ENCODE measurements at places on chromosomes 11 and 22.

- DNase-seq: no peak
Observed at GRCh38 chr11:21142007-21142406, 472.6 kb downstream of the NELL1 start.

- no peak for DNase-seq
Observed at GRCh38 chr22:39432361-39432811, 24.4 kb upstream of the MGAT3 start.

GRCh38 chr22:37386441-37386840, 40.8 kb downstream of the ELFN2 start:
- no peak for DNase-seq

- DNase-seq: no peak
Observed at GRCh38 chr11:22808571-22809197, 20.9 kb downstream of the SVIP start.

DNA sequence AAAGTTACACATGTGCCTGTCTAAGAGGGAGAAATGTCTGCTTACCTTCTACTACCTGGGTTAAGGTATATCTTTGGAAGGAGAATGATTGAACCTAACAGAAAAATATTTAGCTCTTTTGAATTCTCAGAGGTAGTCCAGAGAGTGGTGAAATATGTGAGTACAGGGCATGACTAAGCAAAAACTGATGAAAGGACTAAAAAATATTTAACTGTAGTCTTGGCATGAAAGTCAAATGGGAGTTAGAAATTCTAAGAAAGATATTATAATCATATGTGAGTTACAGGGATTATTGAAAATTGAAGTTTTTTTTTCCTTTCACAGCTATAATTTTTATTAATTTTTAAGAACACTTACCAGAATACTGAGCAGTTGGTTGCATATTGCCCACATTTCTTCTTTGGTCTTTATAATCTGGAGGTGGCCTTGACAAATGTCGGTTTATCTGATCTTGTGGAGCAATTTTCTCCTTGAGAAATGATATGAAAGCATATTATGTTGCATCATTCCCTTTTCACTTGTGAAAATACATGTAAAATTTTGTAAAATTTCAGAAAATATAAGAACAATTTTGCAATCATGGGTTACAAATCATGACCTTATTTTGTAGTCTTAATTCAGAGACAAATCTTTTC, 61.4 kb upstream of the MTMR2 start:
- no peak for DNase-seq

DNA sequence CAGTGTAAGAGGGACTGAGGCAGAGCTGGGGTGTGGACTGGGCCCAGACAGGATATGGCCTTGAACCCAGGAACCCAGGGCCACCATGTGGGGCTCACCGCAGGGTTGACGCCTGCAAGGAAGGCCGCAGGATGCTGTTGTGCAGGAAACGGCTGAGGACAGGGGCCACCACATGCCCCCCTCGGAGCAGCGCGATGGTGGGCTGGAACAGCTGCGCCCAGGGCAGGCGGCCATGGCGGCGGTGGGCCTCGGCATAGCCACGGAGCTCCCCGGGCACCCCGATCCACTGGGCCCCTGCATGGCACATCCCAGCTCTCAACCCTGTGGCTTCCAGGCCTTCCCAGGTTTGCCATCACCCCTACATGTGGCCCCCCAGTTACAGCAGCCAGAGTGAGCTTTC, 12.2 kb downstream of the GGT5 start:
- no peak for DNase-seq

- no peak for DNase-seq
Observed at GRCh38 chr11:3837793-3838192, 3.0 kb downstream of the RHOG start.

DNA sequence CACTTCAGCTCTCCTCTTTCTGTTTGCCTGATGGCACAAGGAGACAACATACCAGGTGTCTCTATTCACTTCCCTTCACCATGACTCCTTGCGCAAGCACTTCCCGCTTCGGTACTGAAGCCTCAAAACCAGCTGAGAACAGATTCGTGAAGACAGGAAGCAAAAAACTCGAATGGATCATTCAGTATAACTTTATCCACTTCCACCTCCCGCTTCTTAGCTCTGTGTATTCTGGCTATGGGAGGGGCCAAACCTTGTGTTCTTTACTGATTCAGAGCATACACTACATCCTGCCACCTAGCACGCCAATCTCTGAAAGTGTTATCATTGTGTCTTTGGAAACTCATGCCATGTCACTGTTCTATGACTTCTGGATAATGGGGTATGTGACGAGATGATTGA, 62.2 kb upstream of the ADA2 start:
- DNase-seq: no peak

- DNase-seq: no peak
Observed at GRCh38 chr11:117519170-117519569, 191.5 kb downstream of the CEP164 start.

DNA sequence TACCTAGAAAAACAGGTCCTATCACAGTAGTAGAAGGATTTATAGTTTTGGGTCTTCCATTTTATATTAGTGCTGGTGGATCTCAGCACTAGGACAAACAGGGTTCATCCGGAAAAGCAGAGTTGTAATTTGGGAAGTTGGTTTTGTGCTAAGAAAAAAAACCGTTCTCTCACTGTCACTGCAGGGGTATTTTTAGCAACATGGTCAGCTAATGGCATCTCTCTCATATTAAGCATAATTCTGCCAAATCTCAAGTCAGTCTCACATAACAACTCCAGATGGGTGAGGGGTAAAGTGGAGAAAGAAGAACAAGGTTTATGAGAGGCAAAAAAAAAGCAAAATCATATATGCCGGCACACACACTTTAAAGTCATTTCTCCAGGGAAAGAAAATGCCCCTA, 51.6 kb upstream of the GDPD4 start:
- DNase-seq: no peak

- no peak for DNase-seq
Observed at GRCh38 chr11:18392434-18393321, 1.7 kb upstream of the LDHA start.

GRCh38 chr11:33064866-33065265, 25.5 kb downstream of the TCP11L1 start:
- no peak for DNase-seq

DNA sequence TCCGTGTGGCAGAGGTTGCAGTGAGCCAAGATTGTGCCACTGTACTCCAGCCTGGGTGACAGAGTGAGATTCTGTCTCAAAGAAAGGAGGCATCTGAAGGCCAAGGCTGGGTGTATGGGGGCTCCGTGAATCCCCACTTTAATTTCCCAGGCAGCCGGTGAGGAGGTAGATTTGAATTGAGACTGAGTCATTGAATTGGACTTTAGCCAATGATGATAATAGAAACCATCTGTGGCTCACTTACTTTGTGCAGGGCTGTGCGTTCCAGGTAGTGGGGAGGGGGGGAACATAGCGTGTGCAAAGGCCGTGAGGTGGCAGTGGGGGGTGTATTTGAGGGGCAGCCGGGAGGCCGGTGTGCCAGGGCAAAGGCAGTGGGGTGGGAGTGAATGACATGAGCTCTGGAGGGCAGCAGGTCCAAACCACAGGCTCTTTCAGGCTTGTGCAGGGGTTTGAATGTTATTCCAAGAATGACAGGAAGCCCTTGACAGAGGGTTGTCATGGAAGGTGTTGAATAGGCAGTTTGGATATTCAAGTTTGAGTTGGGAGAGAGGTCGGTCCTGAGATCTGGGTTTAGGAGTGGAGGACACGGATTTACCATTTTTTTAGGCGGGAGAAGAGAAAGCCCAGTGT, 6.1 kb downstream of the ARHGAP8 start:
- no peak for DNase-seq

Measured in effector memory CD4-positive, alpha-beta T cell (primary cell).